ENCODE measurements at places on chromosomes 6 and 20.

DNA sequence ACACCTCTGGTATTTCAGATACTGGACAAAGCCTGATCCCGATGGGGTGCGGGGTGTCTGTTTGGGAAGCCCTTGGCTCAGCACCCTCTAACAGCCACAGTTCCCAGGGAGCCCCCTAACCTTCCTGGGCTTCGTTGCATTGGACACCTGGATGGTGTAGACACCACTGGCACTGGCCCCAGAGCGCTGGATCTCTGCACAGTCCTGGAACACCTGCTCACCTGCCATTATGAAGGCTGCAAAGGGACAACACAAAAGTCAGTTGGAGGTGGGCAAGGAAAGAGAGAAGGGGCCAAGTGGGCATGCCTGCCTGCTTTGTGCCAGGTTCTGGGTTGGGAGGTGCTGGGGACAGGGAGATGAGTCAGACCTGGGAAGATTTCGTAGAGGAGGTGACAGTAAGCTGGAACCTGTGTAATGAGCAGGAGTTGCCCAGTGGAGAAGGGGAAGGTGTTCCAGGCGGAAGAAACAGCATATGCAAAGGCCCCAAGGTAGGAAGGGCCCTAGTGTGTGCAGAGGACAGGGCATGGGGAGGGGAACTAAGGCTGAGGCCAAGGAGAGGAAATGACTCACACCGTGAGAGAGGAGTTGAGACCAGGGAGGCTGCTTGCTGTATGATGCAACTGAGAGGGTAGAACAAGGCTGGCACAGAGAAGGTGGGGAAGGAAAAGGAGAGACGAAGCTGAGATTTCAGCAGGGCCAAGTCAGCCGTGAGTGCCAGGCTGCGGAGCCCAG lies 34.9 kb downstream of the ANGPT4 start:
- DNase-seq = no peak

DNA sequence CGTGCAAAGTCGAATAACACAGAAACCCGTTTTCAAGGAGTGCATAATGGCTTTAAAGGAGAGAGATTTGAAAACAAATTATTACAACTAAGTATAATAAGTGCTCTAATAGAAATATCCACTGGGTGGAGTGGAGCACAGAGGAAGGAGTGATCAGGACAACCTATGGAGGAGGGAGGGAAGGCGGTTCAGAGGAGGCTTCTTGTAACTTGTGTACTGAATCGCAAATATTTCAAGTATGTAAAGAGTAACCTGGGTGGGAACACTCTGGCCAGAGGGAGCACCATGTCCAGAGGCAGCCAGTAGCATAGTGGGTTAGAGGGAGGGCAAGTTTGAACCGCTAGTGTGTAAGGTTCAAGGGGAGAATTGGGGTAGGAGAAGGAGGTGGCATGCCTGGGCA lies 21.6 kb upstream of the TNFAIP3 start:
- no peak for DNase-seq

- no peak for DNase-seq
Measured at GRCh38 chr20:23231561-23232218, 118.9 kb upstream of the NXT1 start.

DNA sequence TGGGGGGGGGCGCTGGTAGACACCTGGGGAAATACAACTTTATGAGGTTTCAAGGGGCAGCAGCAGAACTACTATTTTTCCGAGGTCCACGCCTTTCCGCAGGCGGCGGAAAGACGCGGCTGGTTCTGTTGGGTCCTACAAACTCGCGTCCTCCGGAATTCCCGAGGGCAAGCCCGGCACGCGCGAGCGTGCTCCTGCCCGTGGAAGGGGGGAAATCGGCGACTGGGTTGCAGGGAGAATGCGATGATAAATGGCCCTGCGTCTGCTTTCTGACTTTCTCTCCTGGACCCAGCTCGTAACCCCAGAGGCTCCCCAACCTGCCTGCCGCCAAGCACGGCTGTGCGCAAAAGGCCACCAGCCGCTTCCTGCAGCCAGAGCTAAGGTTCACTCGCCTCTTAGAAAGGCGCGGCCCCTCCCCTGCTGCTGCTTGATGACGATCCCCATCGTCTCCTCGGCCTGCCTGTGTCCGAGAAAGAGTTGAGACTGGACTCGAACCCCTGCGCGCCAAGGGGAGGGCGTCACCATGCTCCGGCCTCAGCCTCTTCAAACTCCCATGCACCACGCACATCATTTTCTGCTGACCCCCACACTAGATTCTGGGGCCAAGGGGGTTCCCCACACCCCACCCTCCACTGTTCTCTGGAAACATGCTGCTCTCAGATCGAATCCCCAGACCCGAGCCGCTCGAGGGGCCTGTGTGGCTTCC lies 6.7 kb downstream of the FOXA2 start:
- no peak for DNase-seq

- no peak for DNase-seq
Measured at GRCh38 chr20:3996399-3996798, 19.0 kb downstream of the RNF24 start.

DNA sequence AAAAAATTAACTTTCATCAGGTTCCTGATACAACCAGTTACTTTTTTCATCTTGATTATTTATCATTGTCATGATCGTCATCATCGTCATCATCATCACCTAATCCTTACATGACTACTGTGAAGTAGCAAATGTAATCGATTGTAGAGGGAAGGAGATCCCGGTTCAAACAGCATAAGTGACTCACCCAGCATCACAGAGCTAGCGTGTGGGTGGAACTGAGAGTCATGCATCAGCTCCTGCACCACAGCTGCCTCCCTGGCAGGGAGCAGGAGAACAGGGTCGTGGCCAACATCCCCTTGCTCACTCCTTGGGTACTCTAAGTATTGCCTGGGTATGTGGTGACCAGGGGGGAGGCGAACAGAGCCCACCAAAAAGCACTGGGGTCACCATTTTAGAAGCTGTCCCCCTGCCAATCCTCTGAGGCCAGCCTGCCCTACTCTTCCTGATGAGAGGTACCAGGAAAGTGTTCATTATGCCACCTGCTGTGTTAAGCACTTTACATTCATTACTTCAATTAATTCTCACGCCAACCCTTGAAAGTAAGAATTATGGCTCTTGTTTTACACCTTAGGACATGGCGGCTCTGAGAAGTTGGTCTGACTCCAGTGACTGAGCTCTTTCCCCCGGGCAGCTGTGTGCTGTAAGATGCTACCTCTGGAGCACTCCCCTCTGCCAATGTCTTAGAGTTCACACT lies 425.2 kb downstream of the CD83 start:
- DNase-seq = no peak

GRCh38 chr6:164042212-164042611 lies 627.7 kb downstream of the QKI start:
- no peak for DNase-seq

DNA sequence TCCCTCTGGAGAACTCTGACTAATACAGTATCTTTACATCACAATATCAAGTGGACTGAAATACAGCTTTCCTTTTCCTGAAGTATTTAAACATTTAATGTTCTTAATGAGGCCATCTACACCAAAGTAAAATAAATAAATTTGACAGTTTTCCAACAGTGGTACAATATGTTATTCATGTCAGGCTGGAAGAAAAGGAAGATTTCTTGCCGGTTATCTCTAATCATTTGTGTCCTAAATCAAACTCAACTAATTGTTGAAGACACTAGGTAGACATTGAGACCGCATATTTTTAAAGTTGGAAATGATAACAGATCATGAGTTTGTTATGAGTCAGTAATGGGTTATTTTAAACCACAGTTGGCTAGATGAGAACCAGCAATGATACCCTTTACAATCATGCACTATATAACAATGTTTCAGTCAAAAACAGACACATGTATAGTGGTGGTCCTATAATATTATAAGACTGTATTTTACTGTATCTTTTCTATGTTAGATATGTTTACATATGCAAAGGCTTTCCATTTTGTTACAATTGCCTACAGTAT lies 241.6 kb downstream of the LMBRD1 start:
- DNase-seq = no peak

- DNase-seq = no peak
Measured at GRCh38 chr6:107840636-107841274, 16.6 kb upstream of the SCML4 start.

- no peak for DNase-seq
Measured at GRCh38 chr20:3275966-3276679, 37.1 kb upstream of the SLC4A11 start.

GRCh38 chr6:46302176-46302575 lies 131.4 kb upstream of the ENPP5 start:
- no peak for DNase-seq

- DNase-seq = no peak
Measured at GRCh38 chr6:166931426-166931970, 24.9 kb downstream of the RNASET2 start.

GRCh38 chr6:122663981-122664380 lies 53.8 kb downstream of the PKIB start:
- DNase-seq = no peak

GRCh38 chr20:13816757-13817156 lies 31.9 kb downstream of the NDUFAF5 start:
- DNase-seq = no peak

- no peak for DNase-seq
Measured at GRCh38 chr6:149318581-149319286, 1.2 kb downstream of the TAB2 start.

GRCh38 chr6:77072694-77073409 lies 390.4 kb downstream of the HTR1B start:
- no peak for DNase-seq

- peak; percentile 93 for DNase-seq
Measured at GRCh38 chr6:44219053-44219814, 2.5 kb downstream of the MYMX start.
